ENCODE measurements at places on chromosomes 12 and 14.

- no peak for DNase-seq
Observed at GRCh38 chr12:28941248-28941647, 207.8 kb upstream of the FAR2 start.

DNA sequence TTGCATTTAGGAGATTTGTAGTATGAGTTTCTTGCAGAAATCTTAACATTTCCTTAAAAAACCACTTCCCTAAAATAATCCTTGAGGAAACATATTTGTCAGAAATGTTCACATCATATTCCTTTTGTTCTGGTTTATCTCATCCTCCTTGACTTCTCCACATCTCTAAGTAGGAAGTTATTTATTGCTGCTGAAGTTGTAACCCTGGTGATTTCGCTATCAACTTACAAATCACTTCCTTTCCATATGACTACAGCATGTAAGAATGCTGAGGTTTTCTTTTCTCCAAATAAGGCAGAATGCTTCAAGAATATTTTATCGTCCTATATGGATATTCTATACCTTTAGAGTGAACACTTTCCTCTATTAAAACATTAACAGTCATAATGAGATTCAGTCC is 751.7 kb downstream of the NRXN3 start:
- DNase-seq: no peak

- DNase-seq: no peak
Observed at GRCh38 chr12:104501115-104501514, 44.4 kb downstream of the CHST11 start.

GRCh38 chr14:32136027-32136825 is 59.1 kb downstream of the ARHGAP5 start:
- no peak for DNase-seq

DNA sequence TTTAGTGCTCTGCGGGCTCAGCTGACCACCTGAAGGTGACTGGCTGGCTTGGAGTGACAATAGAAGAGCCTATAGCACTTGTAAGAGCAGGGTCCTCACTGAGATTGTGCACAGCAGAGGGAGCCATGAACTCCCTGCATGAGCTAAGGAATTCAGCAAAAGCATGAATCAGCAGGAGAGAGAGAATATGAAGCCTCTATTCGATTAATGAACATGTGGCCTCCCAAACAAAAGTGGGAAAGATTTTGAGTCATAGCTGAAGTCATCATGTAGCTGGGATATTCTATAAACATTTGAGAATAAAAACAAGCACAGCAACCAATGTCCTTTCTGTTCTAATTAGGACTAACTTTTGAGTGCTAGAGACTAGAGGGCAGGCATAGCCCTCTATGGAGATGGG is 626.6 kb downstream of the DIO2 start:
- no peak for DNase-seq

DNA sequence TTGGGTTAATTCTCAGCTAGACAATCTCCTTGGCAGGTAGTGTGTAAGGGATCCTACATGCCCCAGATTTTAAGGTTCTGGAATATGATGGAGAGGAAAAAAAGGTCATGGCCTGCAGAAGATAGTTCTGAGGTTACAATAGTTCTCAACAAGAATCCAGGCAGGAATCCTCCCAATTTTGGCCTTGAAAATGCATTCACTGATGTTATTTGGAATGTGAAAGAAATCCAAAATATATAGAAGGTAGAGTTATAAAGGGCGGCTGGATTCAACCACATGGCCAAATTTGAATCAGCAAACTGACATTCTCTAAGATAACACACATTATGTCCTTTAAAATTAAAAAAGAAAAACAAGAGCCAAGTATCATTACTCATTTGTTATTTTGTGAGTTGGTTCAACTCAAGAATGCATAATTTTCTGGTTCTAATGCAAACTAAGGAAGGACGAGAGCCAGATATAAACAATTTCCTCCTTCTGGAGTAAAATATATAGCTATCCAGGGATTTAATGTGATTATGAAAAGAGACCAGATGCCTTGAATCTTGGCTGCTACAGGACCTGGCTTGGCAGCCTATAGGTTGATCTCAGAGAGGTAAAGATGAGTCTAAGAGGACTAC is 177.0 kb upstream of the G2E3 start:
- no peak for DNase-seq

- DNase-seq: no peak
Observed at GRCh38 chr14:65062096-65063075, 39.9 kb downstream of the MAX start.

- DNase-seq: no peak
Observed at GRCh38 chr12:56031987-56032386, 9.7 kb upstream of the RPS26 start.

- DNase-seq: no peak
Observed at GRCh38 chr14:100712490-100712889, 14.2 kb upstream of the DLK1 start.

- no peak for DNase-seq
Observed at GRCh38 chr12:111110556-111110955, 190.2 kb upstream of the MYL2 start.
